ENCODE measurements at places on chromosomes 6 and 20. TPM values are rescaled to one million over a fixed set of nuclear protein-coding genes. Genes with fewer than 3 reads are reported as not detected.

GRCh38 chr6:69704916-69705315, 91.9 kb downstream of the LMBRD1 start:
- no peaks in the 10 kb centered on the region for H3K27me3 ChIP-seq
- H3K4me3 ChIP-seq = no peak overlapping the region
- no peaks in the 10 kb centered on the region for H3K4me1 ChIP-seq
- no peak overlapping the region for H3K27ac ChIP-seq
- DNase-seq = no peak
- peaks cover 18% of the 10 kb centered on the region for H3K36me3 ChIP-seq

CYP24A1 gene
- not detected for total RNA-seq

- H3K4me1 ChIP-seq = peaks cover 21% of the 10 kb centered on the region
- peak overlapping the region; percentile 43 for H3K27ac ChIP-seq
- H3K4me3 ChIP-seq = peak overlapping the region; percentile 16
- peak; percentile 59 for DNase-seq
- no peaks in the 10 kb centered on the region for H3K27me3 ChIP-seq
Measured at GRCh38 chr6:155418017-155418761, 37.5 kb downstream of the NOX3 start.

- H3K27me3 ChIP-seq = peaks cover 5% of the 10 kb centered on the region
- no peaks in the 10 kb centered on the region for H3K4me1 ChIP-seq
- no peak overlapping the region for H3K4me3 ChIP-seq
- H3K36me3 ChIP-seq = no peaks in the 10 kb centered on the region
- no peak overlapping the region for H3K27ac ChIP-seq
- DNase-seq = no peak
Measured at GRCh38 chr6:169918954-169919549, 167.6 kb downstream of the ERMARD start.

BPIFB2 gene
- total RNA-seq = not detected
